ENCODE measurements at places on chromosomes 7 and 10.

- no peak for DNase-seq
Measured at GRCh38 chr7:33854801-33855350, 50.5 kb upstream of the BMPER start.

GRCh38 chr10:92265687-92266258 is 25.1 kb downstream of the CPEB3 start:
- DNase-seq: no peak

DNA sequence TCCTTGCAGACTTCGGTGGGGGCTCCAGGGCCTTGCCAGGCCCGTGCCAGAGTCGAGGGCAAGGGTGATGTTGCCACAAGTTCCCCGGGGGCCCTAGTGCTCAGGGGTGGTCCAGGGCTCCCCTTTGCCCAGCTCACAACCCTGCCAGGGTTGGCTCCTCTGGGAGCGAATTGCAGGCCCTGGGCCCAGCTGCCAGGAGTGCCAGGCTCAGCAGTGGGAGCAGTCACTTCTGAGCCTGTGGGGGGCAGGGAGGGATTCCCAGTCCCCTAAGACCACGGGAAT is 43.8 kb downstream of the TCERG1L start:
- DNase-seq: no peak

- DNase-seq: no peak
Measured at GRCh38 chr10:59894114-59894513, 12.2 kb downstream of the CCDC6 start.

GRCh38 chr7:99386584-99387238 is 12.2 kb downstream of the ARPC1B start:
- DNase-seq: peak; percentile 46

DNA sequence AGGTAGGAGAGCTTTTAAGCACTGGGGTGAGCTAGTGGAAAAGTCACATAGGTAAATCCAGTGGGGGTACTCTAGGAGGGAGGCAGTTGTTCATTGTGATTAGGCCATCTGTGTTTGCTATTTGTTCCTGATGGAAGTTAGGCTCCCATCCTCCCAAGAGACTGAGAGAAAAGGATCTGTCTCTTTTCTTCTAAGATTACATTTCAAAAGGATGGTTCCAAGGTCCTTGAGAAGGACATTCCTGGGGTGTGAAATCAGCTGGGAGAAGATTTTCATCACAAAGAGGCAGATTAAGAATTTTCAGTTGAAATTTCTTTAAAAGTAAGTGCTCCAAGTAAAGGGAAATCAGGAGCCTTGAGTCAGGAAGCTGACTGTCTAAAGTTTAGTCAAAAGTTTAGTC is 210.8 kb upstream of the CSTF2T start:
- no peak for DNase-seq

DNA sequence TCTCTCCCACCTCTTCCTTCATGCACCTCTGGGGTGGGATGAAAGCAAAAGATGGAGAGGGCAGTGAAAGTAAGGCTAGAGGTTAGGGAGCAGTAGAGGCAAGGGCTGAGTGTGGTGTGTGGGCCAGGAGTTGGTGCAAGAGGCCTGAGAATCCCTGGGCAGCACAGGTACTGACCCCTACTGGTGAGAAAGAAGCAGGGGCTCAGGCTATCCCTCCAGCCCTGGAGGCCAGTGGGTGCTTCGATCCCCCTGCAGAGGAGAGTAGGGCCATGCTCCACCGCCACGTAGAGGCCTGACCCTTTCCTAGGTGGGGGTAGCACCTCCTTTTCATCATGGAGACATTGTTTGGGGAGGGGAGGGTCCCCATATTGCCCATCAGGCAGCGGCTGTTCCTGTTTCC is 9.8 kb downstream of the CDHR1 start:
- no peak for DNase-seq

GRCh38 chr10:116545756-116546155 is at the start of gene PNLIP:
Gene PNLIP, plus strand, starts transcription at chr10:116545931. Its CDS starts 162 bp downstream, at chr10:116546093.
- DNase-seq: no peak

- no peak for DNase-seq
Measured at GRCh38 chr7:151390598-151391357, 19.1 kb downstream of the WDR86 start.

GRCh38 chr10:97737770-97738265 is 890 bp downstream of the ZFYVE27 start:
- DNase-seq: no peak

All from CD8-positive, alpha-beta memory T cell (primary cell).